ENCODE measurements at places on chromosomes 7 and 10.

DNA sequence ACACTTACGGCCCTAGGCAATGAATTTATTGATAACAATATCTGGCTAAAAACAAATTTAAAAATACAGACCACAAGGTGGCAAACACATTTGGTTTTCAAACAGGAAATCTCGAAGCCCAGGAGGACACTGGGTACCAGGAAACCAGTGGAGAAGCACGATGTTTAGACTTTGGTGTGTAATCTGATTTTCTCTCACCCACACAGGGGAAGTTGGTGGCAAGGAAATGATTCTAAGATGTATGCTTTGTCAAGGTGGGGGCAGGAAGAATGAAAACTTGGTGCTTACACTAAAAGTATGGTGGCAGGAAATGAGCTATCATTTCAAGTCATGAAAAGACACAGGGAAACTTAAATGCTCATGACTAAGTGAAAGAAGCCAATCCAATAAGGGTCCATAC lies 113.2 kb upstream of the ANKRD1 start:
- no peak for DNase-seq

DNA sequence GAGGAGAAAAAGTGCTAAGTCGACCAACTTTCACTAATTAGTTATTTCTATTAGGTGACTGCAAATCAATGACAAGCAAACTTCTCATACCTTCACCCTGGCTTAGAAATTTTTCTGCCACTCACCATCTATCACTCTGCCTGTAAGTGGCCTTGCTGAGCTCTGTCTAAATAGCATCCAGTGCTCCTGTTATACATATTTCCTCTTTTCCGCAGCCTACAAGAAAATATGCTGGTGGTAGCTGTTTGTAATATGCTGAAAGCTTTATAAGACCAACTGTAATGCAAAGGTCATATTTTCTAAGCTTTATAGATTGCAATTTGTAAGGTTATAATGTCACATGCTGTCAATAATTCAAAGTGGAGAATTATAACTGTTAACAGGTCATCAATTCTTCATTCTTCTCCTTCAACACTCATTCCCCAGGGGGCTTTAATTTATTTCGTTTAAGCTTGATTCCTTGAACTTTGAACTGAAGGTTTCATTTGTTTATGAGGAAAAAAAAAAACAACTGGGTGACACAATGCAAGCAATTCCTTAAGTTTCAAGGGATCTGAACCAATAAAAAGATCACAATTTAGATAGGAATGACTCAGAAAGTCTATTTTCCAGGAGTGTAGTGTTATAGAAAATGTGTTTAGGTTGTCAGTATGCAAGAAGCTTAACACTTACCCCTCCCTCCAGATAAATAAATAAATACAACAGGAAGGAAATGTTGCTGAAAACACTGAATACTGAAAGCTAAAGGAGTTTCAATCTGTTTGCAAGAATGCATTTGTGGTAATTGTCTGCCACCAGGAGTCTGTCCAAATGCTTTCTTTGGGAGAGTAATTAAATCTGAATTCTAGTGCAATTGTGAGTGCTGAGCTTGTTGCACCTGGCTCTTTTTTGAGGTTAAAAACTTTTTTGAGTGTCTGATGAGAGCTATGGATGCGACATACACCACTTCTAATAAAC lies 183.7 kb downstream of the SORCS1 start:
- DNase-seq: no peak

GRCh38 chr7:134778941-134779740 lies at the start of gene CALD1:
TSS of gene CALD1 (plus strand) at chr7:134779634. CDS start at chr7:134867734, 88,100 bp downstream.
- DNase-seq: no peak

DNA sequence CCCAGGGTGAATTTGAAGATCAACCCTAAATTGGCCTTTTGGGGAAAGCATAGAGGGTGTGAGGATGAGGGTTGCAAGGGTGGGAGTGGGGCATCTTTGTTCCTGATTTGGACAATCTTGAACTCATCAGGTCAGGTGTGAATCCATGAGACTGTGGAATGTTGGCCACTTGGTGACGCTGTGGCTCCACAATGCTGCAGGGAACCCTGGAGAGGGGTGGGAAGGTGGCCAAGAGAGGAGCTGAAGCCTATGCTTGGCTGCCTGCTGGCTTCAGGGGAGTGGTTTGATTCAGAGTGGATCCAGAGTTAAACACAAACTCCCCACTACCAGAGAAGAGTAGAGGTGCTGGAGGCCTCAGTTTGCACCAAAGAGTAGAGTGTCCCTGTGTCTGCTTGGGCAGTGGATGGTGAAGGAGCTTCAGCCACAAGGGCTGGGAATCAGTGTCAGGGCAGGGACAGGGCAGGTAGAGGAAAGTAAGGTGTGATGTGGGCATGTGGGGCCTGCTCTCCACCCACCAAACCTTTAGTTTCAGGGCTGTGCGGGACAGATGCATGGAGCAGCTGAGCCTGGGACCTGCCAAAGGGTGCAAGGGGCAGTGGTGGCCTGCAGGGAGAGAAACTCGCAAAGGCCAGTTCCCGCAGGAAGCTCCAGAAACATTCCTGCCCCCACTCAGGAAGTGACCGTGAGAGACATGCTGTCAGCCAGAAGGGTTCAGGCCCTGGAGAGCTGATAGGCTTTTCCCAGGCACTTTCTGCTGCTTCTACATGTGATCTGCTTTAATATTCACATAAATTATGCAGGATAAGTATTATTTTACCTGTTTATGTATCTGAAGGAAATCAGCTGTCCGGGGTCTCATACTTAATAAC lies 81.0 kb upstream of the PRSS58 start:
- no peak for DNase-seq

DNA sequence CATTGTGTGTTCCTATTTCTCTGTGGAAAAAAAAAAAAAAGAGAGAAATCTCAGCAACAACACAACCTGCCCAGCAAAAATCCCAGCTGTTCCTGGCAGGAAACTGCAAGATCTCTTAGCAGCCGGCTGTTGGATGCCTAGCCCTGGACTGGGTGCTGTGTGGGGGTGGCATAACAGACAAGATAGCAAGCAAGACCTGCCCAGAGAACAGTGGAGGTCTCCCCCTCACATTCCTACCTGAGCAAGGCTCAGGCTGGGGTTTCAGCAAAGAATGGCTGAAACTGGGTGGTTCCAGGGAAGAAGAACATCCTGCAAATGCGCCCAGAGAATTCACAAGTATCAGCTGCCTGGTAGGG lies 248.8 kb upstream of the ZMIZ1 start:
- no peak for DNase-seq

GRCh38 chr10:129703287-129704137 lies 236.5 kb downstream of the MGMT start:
- DNase-seq: no peak

DNA sequence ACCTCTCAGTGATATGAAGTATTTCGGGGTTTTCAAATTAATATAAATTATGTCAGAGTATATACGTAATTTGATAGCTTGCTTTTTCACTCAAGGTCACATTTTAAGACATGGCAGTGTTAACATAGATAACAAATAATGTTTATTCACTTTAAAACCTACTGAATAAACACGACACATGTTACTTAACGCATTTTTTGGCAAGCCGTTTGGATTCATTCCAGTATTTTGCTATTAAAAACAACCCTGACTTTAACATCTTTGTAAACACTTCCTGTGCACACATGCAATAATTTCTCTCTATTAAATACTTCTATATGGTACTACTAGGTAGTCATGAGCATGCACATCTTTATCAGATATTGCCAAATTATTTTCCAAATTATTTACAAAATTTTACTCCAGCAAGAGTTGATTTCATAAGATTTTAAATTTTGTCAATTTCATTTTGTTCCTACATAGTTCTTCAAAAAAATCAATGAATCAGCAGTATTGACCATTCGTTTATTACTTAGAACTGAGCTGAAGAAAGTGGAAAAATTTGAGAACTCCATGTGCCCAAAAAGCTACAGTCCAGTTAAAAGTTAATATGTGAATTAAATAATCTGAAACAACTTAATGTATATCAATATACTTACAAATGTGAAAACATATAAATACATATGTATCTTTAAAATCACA lies 26.8 kb upstream of the THSD7A start:
- no peak for DNase-seq

GRCh38 chr7:106177300-106177690 lies 65.2 kb upstream of the SYPL1 start:
- no peak for DNase-seq

All from activated CD4-positive, CD25-positive, alpha-beta regulatory T cell (primary cell).